Cortex of kidney (tissue), 1 donor: ENCODE measurements at places on chromosomes 5 and 9.

GRCh38 chr5:114977979-114978573 is 191.6 kb downstream of the TRIM36 start:
- no peak for DNase-seq

DNA sequence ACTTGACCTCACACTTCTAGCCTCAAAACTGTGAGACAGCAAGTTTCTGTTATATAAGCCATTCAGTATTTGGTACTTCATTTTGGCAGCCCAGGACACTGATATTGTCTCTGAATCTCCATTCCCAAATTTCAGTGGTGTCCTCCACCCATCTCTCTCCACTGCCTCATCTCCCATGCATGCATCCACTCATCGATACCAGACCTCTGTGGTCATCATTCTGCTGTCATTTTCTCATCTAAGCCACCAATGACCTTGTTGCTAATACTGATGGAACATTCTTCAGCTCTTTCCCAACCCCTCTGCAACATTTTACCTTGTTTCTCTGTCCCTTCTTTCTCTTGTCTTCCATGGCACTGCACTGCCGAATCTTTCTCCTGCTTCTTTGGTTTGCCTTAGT is 221.8 kb downstream of the SNX18 start:
- DNase-seq: no peak

- no peak for DNase-seq
Observed at GRCh38 chr9:115306865-115307264, 188.9 kb upstream of the TNC start.

DNA sequence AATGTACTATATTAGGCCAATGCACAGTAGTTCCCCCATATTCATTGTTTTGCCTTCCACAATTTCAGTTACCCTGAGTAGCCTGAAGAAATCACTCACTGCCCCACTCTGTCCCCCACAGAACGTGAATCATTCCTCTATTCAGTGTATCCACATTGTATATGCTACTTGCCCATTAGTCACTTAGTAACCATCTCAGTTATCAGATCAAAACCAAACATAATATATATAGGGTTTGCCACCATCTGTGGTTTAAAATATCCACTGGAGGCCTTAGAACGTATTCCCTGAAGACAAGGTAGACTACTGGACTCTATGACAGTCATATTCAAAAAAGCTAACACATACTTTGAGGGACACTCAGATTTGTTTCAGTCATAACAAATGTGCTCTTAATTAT is 465.7 kb upstream of the RGMB start:
- no peak for DNase-seq

DNA sequence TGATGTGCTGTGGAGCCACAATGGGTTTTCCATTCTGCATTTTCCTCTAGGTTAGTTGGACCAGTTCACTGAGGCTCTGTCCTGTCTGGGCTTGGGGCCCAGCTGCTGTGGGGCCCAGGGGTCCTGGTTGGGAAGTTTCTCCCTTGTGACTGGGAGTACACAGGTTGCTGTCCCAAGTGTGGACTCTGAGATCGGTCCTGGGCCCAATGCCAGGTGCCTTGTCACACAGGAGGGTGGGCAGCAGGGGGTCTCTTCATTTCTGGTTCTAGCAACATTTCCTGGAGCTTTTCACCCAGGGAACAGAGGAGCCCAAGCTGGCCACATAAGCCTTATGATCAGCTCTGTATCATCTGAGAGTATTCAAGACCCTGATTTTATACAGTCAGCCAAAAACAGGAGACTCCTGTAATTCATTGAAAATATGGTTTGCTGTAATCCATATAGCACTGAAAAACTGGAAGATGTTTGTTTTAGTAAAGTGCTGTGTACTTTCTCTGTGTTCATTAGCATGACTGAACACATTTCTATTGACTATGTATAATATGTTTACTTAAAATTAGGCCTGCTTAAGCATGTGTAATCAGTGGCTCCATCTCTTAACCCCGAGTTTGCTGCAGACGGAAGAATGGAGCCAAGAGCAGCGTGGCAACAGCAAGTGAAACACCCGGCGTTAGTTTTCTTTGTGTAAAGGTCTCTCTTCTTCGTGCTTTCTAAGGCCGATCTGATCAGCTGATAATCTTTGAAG is 62.5 kb downstream of the MVB12B start:
- no peak for DNase-seq

DNA sequence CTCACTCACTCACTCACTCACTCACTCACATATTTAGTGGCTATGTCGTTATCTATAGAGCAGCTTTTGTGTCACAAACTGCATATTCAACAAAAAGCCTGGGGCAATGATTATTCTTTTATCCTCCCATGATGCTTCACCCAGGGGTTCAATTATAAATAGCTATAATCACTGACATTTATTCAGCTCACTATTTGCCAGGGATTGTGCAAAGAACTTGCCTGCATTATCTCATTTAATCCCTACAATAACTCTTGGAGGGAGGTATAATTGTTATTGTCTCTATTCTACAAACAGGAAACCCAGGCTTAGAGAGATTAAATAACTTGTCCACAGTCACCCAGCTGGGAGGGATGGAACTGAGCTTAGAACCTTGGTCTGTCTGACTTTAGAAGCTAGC is 298.0 kb upstream of the MSX2 start:
- no peak for DNase-seq

DNA sequence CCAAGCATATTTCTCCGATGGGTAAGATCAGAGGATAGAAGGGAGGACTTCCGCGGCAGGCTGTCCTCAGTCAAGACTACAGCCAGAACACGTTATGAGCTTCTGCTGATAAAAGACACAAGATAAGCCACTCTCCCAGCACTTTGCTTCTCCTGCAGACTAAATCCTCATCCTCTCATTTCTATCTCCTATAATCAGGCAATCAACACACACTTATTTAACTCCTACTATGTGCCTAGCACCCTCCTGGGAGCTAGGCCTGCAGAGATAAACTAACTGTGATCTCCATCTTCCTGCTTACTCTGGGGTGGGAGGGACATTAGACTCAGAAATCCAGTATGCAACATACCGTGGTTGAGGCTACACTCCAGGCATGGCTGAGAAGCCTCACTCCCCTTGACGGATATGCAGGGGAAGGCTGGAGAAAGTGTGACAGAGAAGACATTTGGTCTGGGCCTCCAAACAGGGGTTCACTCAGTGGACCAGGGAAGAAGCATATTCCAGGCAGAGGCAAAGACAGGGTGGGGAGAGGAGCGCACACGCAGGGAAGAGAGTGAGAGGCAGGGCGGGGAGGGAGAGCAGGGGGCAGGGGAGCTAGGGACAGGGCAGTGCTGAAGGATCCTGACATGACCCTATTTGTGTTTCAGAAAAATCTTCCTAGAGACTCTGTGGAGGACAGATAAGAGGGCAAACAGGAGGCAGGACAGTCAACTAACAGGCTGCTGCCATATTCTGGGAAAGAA is 274.1 kb downstream of the DENND1A start:
- DNase-seq: no peak

DNA sequence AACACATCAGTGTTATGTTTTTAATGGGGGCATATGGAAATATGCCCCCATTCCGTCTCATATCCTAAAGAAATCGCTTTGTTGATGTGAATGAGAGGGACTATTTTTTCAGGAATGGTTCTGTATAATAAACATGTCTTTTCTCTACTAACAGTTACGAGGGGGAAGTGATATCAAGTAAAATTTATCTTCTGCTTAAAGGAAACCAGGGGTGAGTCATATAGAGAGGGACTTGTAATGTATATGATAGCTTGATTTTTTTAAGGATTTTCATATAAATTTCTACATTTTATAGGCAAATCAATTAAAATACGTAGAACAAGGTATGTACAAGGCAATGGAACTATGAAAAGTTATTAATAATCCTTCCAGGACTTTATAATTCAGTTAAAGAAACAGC is 207.1 kb downstream of the SEMA5A start:
- DNase-seq: no peak

DNA sequence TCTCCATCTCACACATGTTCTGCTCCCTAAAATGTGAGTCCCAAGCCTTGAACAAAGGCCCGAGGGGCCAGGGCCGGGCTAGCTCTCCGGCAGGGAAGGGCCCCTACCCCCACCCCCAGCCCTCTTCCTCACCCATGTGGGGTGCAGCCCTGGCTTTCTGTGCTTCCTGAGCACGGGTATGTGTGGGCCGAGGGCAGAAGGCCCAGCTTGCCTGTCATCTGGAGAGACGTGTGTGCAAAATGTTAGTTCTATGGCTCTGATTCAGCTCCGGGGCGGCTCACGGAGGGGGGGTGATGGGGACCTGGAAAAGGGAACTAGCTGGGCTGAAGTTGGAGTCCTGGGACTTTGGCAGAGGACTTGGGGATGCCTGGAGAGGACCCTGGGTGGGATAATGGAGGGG is 90.3 kb upstream of the ARAP3 start:
- DNase-seq: no peak

DNA sequence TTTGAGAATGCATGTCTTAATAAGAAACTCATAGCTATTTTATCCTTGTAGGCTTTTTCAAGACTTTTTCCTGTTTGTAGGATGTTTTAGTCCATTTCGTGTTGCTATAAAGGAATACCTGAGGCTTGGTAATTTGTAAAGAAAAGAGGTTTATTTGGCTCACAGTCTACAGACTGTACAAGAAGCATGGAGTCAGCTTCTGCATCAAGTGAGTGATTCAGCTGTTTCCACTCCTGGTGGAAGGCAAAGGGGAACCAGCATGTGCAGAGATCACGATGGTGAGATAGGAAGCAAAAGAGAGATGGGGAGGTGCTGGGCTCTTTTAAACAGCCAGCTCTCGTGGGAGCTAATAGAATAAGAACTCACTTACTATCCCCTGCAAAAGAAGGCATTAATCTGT is 177.3 kb downstream of the ALDH1A1 start:
- DNase-seq: no peak

DNA sequence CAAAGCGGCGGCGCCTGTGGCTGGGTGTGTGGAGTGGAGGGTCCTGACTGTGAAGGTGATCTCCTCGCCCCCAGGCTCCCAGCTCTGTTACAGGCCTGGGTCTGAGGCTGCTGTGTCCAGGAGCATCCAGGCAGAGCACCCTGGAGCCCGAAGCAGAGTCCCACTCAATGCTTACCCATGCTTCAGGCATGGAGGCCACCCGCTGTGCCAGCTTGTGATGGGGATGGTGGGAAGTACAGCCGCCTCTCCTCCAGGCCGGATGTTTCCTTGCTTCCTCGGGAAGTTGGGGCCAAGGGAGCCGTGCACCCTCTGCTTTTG is 255.9 kb upstream of the IRX1 start:
- no peak for DNase-seq
